ENCODE measurements at places on chromosomes 3 and 15.

- DNase-seq, result no peak
Measured at GRCh38 chr15:70741677-70742293, 21.6 kb downstream of the UACA start.

- DNase-seq, result no peak
Measured at GRCh38 chr15:85623315-85624049, 171.2 kb downstream of the KLHL25 start.

DNA sequence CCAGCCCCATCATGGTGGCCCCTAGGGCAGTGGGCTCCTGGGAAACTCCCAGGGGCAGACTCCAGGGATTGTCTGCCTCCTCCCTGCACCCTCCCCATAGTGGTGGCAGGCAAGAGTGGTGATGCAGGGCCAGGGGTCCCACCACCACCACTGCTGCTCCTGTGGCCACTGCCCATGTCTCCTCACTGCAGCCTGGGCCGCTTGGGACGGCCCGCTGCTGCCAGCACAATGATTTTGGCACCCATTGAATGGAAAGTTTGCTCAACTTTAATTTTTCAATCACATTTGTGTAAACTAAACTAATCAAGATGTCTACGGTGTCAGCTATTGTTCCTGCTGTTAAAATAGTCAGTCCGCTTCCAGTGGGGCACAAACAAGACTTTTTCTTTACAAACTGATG, 92.1 kb upstream of the TNFSF10 start:
- DNase-seq, result no peak

- DNase-seq, result no peak
Measured at GRCh38 chr3:35666888-35667287, 27.6 kb downstream of the ARPP21 start.

GRCh38 chr3:46593274-46593862, 19.0 kb upstream of the FAM240A start:
- DNase-seq, result no peak

DNA sequence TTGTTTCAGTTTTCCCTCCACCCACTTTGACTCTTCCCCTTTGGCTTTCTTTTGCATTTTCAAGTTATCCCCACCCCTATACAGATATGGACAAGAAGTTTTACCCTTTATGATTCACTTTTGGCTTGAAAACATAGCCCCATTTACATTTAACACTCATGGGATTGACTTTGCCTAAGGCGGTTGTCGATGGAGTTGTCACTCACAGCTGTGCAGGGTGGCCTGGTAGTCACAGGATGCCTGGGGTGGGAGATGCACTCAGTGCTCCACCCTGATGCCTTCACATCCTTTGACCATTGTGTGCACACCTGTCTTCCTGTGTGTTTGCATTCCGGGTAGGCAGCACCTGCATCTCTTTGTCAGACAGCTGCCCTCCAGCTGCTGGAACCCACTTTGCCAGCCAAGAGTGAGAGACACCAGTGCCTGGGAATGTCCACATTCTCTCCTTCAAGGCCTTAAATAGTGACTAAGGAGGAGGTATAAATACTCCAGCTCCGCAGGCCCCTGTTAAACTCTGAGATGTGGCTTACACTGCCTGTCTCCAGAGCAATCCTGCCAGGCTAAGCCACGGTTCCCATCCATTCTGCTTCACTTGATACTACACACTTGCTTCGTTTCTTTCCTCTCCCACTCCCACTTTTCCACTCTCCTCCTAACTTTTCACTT, 191.5 kb upstream of the SLC24A5 start:
- DNase-seq, result no peak

DNA sequence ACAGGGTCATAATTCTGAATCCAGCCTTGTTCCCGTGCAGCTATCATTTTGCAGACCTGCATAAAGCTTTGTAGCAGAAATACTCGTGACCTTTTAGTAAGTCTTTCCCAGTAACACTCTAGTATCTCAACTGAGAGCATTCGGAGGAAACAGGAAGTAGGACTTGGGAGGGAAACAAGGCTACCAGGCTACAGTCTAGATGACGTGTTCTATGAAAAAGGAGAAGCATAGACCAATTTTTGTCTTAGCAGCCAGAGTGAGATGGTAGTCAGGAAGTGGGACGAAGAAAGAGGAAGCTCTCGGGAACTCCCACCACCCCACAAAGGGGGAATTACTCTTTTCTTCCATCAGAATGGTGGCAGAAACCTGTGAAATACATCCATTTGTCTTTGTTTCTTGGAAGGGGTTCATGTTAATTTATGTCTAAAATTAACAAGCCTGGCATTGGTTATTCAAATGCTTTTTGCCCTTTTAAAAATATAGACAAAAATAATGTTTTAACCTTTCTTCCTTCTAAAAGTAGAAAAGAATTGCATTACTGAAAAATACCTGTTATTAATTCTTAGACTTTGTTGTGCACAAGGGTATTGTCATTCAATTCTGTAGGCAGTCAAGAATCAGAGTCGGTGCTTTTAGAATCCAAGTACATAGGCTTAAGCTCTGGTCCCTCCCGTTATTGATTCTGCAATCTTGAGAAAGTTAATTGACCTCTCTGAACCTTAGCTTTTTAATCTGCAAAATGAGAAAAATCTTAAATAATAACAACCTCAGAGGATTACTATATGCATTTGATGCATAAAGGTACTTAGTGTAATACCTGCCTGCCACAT, 1.6 kb upstream of the SUCNR1 start:
- no peak for DNase-seq

- DNase-seq, result no peak
Measured at GRCh38 chr3:185693985-185694653, 108.0 kb downstream of the SENP2 start.

DNA sequence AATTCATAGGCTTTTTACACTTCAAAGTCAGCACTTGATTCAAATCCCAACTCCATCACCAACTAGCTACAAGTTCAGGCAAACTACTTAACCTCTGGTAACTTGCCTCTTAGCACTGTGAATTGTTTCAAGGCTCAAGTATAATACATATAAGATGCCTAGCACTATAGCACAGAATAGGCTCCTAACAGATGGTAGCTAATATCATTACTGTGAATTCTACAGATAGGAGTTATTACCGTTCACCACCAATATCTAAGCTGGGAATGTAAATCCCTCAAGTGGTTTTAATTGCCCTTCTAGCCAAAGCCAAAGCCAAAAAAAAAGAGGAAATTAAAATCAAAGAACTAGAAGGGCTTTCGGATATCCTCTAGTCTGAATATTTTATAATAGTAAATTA, 15.4 kb downstream of the DLG1 start:
- no peak for DNase-seq
